ENCODE measurements at places on chromosomes 3 and 15.

- no peak for DNase-seq
Measured at GRCh38 chr3:149095487-149095886, 9.2 kb upstream of the HLTF start.

GRCh38 chr3:11095932-11096265 lies 58.4 kb upstream of the HRH1 start:
- DNase-seq: no peak

DNA sequence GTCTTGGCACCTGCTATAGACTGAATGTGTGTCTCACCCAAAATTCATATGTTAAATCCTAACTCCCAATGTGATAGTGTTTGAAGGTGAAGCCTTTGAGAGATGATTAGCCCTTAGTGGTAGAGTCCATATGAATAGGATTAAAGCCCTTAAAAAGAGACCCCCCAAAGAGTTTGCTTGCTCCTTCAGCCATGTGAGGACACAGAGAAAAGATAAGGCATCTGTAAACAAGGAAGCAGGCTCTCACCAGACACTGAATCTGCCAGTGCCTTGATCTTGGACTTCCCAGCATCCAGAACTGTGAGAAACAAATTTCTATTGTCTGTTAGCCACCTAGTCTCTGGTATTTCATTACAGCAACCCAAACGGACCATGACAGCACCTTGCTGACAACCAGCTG lies 16.6 kb downstream of the KPNA1 start:
- DNase-seq: no peak

DNA sequence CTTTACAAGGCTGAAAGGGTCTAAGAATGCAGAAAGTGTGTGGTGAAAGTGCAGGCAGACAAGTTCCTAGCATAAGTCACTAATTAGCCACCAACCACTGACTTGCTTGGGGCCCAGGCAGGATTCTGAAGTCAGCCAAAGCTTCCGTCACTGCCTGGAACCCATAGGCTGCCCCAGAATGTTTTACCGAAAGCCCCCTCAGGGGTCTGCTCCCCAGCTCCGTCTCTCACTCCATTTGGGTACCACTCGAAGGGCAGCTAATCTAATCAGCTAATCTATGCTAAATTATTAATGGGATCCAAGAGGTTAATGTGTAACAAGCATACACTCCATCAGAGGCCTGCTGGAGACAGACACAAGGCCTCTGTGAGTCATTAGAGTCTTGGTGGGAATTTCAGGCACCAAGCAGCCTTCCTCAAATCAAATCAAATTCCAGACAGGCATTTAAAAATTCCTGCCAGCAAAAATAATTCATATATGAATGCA lies 13.2 kb downstream of the ADAMTS9 start:
- no peak for DNase-seq

- DNase-seq: no peak
Measured at GRCh38 chr3:115071601-115072000, 75.5 kb downstream of the ZBTB20 start.

- DNase-seq: no peak
Measured at GRCh38 chr15:80743189-80743833, 35.9 kb upstream of the CEMIP start.

DNA sequence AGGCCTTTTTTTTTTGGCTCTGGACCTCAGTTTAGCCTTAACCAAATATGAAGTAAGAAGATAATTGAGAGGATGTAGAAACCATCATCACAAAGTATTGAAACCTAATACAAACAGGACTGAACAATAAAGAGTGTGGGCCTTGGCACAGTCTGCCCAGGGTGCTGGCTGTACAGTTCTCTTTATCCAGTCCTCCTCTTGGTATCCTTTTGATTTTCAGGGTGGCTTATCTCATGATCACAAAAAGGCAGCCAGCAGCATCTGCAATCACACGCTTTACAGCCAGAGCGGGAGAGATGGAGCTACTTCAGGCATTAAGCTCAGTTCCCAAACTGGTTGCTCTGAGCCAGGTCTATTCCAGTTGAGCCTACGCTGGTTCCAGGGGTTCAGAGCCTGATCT lies 239.7 kb downstream of the RPLP1 start:
- no peak for DNase-seq

DNA sequence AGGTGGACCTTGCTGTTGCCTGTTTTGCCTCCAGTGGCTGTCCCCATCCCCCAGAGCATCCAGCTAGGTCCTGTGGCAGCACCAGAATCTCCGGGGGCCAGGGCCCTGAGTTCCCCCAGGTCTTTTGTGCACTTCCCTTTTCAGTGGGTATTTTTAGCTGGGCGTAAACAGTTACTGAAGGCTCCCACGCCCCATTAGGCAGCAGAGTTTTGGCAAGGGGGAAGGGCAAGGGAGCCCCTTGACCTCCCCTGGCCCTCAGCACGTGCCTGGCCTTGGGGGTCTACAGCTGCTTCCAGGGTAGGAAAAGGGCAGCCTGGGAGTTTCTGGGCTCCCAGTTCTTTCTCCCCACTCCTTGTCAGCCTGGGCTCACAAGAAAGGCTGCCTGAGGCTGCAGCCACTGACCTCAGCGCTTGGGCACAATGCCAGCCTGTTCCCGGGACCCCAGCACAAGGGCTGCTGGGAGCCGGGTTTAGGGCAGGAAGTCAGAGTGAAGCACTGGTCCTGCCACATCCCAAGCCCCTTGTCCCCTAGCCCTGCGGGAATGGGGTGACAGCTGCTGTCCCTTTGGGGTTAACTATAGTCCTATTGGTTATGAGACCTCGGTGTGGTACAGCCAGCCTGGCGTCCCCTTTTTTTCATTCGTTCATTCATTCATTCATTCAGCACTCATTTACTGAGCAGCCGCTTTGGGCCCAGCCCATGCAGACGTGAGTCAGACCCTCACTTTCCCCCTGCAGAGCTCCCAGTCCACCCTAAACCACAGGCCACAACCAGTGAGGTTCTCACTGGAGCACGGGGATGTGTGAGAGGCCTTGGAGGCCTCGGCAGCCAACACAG lies 8.4 kb downstream of the CSK start:
- DNase-seq: peak; percentile 70

DNA sequence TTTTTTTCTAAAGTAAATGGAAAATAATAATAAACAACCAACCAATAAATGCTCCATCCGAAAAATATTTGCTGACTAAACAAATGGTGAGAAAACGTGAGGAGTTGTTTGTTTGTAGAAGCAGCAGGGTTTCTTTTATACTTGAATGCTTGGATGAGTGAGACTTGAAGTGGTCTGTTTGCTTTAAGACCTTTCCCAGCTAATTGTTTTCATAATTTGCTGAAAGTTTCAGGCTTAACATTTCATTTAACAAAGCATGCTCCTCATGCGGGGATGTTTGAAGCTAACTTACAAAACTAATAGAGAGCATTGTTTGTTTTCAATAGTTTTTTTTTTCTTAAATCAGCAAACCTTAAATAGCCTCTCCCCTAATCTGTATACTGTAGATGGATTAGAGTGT lies 484.6 kb downstream of the ROBO2 start:
- DNase-seq: no peak

DNA sequence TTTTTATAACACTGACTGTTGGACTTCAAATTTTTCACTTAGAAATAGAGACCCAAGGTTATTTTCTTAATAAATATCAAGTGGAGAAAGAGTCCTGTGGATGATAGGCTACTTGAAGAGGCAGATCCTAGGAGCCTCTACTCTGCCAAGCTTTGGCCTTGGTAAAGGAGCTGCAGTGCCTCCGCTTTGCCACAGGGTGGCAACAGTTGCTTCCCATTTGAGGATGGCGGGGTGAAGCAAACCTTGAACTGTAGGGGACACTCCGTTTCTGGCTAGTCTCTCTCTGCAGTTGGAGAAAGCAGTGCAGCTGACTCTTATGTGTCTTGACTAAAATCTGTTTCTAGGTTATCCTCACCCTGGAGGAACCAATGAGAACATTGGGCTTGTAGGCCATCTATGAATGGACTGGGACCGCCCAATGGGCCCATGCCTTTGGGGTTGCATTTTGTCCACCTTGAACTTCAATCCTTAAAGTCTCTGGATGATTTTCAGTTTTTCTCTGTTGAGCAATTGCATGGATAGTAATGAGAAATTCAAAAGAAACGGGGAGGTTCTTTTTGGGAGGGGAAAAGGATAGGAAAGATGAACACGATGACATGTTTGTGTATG lies 9.8 kb downstream of the SCG5 start:
- peak; percentile 33 for DNase-seq

DNA sequence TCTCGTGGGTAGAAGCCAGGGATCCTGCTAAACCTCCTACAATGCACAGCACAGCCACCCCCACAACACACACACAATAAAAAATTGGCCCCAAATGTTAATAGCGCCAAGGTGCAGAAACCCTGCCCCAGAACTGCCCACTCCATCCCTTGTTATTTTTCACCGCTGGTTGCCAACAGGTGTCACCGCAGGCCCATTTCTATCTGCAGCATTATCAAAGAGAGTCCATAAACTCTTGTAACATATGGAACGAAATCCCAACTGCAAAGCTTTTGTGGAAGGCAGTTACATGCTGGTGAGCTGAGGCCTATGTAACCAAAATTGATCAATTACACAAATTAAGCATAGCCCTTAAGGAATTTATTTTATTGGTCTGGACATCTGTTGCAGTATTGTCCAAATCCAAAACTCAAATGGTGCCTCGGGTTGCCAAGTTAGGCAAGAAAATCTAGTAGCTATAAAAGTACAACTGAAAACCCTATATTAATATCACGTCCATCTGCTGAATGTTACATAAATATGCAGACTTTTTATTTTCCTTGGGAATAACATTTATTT lies 66.2 kb downstream of the SAMMSON start:
- no peak for DNase-seq

DNA sequence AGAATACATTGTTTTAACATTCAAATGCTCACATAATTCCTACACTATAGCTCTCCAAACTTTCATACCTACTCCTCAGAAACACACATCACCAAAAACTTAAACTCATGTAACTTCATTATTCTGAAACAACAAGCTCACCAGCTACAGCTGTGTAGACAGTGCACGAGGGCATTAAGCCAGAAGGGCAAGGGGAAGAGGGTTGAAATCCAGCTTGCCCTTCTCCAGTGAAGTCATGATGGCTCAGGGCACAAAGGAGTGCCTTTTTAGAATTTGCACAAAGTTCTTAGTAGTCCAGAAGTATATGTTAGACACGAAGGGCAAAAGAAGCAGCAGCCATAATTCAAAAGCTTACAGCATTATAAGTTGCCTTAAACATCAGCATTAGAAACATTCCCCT lies 8.6 kb downstream of the SLC12A6 start:
- DNase-seq: no peak

DNA sequence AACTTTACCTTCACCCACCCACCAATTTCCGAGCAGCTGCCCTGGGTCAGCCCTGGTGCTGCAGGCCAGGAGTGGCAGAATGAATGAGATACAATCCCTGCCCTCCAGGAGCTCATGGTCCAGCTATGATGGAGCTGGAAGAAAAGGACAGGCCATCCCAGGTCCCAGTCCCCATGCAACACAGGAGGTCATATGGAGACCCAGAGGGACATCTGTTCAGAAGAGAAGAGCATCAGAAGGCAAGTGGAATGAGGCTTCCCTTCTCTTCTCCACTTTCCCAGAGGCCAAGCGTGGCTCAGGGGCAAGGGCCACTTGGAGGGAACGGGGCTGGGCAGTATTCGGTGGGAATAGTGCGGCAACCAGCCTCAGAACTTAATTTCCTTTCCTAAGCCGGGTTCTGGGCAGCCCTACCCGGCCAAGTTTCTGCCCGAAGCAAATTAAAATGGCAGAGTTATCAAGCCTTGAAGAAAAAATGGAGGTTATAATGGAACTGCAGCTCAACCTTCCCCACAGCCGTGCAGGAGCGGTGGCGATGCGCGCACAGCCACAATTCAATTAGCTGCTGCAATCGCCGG lies 35.9 kb downstream of the TLE3 start:
- DNase-seq: no peak

- no peak for DNase-seq
Measured at GRCh38 chr3:6860954-6861624, at the start of gene GRM7. TSS of gene GRM7 (plus strand) at chr3:6861115.

- DNase-seq: no peak
Measured at GRCh38 chr3:66039590-66039887, 821 bp upstream of the MAGI1 start.

DNA sequence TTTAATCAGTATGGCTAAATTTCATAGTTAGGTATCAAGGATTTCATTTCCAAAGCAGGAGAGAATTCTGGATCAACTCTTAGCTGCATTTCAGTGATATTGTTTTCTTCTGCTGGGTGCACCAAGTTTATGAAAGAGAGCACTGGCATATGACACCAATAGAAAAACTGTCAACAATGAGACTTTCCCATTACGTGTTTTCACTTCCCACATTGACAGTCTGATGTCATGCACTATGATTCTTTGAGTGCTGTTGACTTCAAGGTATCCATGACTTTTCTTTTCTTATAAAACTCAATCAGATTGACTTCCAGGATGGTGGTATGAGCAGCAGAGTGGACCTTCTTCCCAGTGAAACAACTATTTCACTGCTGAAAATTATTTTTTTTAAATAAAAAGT lies 476.1 kb downstream of the EDEM1 start:
- DNase-seq: no peak

DNA sequence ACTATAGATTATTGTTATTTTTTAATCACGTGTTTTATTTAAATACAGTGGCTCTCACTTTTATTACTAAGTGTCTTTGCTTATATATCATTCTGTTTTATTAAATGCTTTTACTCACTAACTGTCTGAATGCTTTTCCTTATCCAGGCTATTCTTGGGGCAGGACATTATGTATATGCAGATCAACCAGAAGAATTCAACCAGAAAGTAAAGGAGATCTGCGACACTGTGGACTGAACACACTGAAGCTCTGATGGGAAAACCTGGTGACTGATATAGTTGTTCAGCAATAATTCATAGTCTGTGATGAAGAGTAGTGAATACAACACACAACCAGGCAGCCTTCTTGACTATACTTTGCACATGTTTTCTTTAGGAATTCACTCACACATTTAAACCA lies 27.6 kb downstream of the ABHD5 start:
- no peak for DNase-seq

GRCh38 chr3:157700405-157700804 lies 197.2 kb upstream of the VEPH1 start:
- no peak for DNase-seq

GRCh38 chr3:60202052-60202726 lies 1049.1 kb downstream of the FHIT start:
- DNase-seq: no peak

DNA sequence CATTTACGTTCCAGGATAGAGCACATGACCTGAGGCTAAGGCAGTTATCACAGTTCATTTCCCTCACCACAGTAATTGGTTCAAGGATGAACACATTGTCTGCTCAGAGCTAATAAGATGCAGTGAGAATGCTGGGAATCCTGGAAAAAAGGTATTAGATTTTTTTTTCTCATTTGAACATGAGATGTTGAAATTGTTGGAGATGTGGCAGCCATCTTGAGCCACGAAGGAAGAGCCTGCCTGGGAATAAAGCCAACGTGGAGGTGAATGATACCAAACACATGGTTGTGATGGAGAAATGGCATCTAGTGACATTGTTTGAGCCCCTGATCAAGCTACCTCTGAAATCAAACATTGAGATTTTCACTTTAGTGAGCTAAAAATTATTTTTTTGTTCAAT lies 16.0 kb upstream of the STT3B start:
- no peak for DNase-seq
